Pancreas (tissue), 10 donors: ENCODE measurements at places on chromosomes 7 and 10. TPM values are rescaled to one million over a fixed set of nuclear protein-coding genes. Genes with fewer than 3 reads are reported as not detected.
A peak's percentile ranks its signal among the peaks of the same experiment; 100 is the strongest.

GALNT17 gene
- 2.0 TPM for total RNA-seq

RASA4B gene
- 8.1 TPM for total RNA-seq

COBL gene
- 21.8 TPM for total RNA-seq

NKX2-3 gene
- 0.83 TPM for total RNA-seq

SPDYE18 gene
- 0.31 TPM for total RNA-seq

ASIC3 gene
- total RNA-seq, result 0.93 TPM

DNA sequence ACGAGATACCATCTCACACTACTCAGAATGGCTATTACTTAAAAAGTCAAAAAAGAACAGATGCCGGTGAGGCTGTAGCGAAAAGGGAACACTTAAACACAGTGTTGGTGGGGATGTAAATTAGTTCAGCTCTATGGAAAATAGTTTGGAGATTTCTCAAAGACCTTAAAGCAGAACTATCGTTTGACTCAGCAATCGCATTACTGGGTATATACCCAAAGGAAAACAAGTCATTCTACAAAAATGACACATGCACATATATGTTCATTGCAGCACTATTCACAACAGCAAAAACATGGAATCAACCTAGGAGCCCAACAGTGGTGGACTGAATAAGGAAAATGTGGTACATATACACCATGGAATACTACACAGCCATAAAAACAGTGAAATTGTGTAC, 56.9 kb downstream of the SAMD9 start:
- H3K27ac ChIP-seq, result no peak overlapping the region
- H3K4me3 ChIP-seq, result no peak overlapping the region
- no peaks in the 10 kb centered on the region for H3K27me3 ChIP-seq

DNA sequence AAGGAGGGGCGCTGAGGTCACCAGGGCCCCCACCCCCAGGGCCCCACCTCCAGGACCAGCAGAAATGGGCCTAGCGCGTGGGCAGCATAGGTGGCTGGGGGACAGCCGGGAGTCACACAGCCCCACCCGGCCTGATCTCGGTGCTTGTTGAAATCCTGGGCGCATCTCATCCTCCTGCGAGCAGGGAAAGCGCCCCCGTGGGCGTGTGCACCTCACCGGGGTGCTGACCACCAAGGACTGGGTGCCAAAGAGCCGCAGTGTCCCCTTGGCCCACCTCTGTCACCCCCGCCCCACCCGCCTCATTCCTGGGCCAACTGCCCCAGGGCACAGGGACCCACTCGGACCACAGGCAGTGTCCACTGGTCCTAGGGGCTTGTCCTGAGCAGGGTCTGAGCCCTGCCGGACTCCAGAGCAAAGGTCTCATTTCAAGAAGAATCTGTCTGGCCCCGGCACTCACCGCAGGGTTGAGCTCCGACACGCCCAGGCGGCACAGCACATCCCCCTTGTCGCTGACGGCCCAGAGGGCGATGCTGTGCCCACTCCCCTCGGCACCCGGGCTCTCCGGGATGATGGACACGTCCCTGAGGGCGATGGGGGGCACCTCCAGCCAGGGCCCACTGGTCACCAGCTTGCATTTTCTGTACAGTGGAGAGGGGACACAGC, 11.4 kb downstream of the BHLHA15 start:
- peaks cover 5% of the 10 kb centered on the region for H3K4me1 ChIP-seq
- no peak overlapping the region for H3K27ac ChIP-seq
- DNase-seq, result no peak
- H3K4me3 ChIP-seq, result no peak overlapping the region
- H3K36me3 ChIP-seq, result no peaks in the 10 kb centered on the region

DNA sequence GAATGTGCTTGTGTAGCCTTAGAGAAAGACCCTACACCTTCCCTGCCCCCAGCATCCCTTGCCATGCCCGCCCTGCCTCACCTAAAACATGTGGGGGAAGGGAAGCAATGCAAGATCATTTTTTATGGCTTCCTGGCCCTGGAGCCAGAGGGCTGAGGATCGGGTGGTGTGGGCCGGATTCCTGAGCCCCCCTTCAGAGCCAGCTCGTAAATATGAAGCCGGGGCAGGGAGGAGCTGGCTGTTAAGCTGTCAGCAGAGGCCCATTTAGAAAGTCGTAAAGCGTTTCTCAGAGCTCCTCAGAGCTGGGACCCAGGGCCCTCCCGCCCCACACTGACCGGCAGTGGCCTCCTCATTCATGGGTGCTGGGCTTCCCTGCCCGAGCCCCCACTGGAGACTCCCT, 23.9 kb downstream of the UNC5B start:
- DNase-seq, result no peak
- H3K4me1 ChIP-seq, result peaks cover 11% of the 10 kb centered on the region
- no peak overlapping the region for H3K4me3 ChIP-seq
- H3K36me3 ChIP-seq, result no peaks in the 10 kb centered on the region
- no peaks in the 10 kb centered on the region for H3K27me3 ChIP-seq
- H3K27ac ChIP-seq, result no peak overlapping the region

- no peak for DNase-seq
- no peaks in the 10 kb centered on the region for H3K27me3 ChIP-seq
- peak overlapping the region; percentile 42 for H3K27ac ChIP-seq
- no peaks in the 10 kb centered on the region for H3K36me3 ChIP-seq
- no peak overlapping the region for H3K4me3 ChIP-seq
- H3K4me1 ChIP-seq, result peaks cover 52% of the 10 kb centered on the region
These were observed 82.5 kb upstream of the CAPZA2 start for GRCh38 chr7:116779931-116780330.

DNA sequence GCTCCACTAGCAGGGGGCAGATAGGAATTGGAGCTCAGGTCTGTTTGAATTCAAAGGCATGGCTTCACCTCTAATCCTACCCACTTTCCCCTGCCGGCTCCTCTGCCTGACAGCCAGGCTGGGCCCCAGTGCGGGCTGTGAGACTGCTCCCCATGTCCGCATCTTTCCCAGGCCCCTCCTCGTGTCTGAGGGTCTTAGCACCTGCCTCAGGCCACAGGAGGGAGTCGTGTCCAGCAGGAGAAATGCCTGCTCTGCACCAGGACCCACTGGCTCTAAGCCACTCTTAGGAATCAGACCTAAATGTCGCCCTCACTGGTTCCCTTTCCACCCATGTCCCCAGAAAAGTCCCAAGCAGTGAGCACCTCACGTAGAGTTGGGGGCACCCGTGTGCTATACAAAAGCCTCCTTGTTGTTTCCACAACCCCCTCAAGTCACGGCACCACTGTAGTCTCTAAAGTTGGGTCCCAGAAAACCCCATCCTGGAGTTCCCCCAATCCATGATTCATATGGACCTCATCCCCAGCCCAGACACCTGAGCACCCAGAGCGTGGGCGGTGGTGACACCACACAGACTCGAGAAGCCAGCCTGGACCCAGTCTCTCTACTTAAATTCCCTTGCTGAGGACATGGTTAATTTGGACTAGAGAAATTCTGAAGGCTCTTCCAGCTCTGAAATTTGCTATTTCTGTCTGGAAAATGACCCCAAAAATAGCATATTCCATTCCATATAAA, 466.4 kb upstream of the ZMIZ1 start:
- no peak overlapping the region for H3K4me3 ChIP-seq
- H3K4me1 ChIP-seq, result no peaks in the 10 kb centered on the region
- no peak for DNase-seq

DNA sequence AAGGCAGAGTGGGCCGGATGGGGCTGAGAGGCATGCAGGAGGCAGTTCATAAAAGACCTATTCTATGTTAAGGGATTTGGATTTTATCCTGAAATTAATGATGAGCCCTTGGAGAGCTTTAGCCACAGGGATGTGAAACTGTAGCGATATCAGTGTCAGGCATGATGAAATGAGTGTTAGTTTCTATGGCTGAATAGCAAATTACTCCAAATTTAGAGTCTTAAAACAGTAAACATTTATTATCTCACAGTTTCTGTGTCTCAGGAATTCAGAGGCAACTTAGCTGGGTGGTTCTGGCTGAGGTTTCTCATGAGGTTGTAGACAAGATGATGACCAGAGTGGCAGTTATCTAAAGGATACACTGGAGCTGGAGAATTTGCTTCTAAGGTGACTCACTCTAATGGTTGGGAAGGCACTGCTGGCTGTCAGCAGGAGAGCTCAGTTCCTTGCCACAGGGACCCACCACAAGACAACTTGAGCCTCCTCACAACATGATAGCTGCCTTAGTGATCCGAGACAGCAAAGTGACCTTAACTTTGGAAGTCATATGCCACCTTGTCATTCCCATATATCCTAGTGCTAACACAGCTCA, 36.7 kb upstream of the SFTPD start:
- no peaks in the 10 kb centered on the region for H3K36me3 ChIP-seq
- H3K4me1 ChIP-seq, result peaks cover 2% of the 10 kb centered on the region
- H3K27me3 ChIP-seq, result no peaks in the 10 kb centered on the region
- H3K27ac ChIP-seq, result no peak overlapping the region
- DNase-seq, result no peak

GRCh38 chr7:5397736-5398135, 25.9 kb downstream of the TNRC18 start:
- H3K27ac ChIP-seq, result no peak overlapping the region
- no peak for DNase-seq
- no peak overlapping the region for H3K4me3 ChIP-seq
- no peaks in the 10 kb centered on the region for H3K27me3 ChIP-seq
- no peaks in the 10 kb centered on the region for H3K4me1 ChIP-seq

DNA sequence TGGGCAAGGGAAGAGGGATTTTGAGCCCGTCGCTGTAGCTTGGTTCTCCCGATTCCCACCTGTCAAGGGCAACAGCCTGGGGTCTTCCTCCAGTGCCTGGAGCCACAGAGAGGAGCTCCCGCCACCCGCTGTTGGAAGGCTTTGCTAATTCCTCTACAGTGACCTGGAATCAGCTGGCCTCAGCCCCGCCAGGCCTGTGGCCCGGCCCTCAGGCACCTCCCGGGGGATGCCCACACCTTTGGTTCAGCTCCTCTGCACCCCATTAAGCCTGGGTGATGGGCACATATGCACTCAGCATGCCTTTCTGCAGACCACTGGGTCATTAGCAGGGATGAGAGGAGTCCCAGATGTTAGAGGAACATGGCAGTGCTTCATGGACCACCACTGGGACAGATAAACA, 121.4 kb upstream of the MKI67 start:
- H3K36me3 ChIP-seq, result no peaks in the 10 kb centered on the region
- H3K27me3 ChIP-seq, result no peaks in the 10 kb centered on the region
- no peaks in the 10 kb centered on the region for H3K4me1 ChIP-seq
- no peak overlapping the region for H3K27ac ChIP-seq
- H3K4me3 ChIP-seq, result no peak overlapping the region
- no peak for DNase-seq

GRCh38 chr7:129187681-129188371, 607 bp upstream of the SMO start:
- H3K4me1 ChIP-seq, result no peaks in the 10 kb centered on the region
- no peaks in the 10 kb centered on the region for H3K36me3 ChIP-seq
- DNase-seq, result no peak
- H3K4me3 ChIP-seq, result peak overlapping the region; percentile 76

DNA sequence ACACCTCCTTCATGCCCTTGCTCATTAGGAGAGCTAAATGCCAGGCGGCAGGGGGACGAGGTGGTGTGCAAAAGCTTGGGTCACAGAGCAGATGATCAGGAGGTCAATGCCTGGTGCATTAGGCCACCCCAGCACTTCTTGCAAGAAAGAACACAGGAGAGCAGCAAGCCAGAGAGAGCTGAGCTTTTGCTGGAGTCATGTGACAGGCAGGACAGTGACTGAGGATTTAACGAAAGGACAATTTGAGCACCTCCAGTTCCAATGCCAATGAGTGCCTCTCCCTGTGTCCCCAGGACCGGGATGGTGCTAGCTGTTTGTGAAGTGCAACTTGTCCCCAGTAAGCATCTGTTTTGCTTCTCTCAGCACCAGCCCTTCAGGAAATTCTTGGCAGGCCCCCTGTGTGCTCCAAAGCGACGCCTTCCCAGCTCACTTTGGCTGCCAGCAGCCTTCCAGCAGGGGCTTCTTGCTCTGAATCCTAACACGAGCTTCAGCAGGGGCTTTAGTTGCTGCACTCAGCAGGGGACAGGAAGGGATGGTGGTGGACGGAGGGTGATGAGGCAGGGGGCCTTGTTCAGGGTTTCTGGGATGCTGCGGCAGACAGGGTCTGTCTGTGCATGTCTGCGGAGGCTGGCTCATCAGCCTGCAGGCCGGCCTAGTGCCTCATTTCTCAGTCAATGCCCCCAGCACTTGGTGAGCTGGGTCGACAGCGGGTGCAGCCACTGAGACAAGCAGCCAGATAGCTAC, 368.1 kb downstream of the RPS24 start:
- no peak overlapping the region for H3K4me3 ChIP-seq
- H3K4me1 ChIP-seq, result no peaks in the 10 kb centered on the region
- DNase-seq, result no peak
